AG04450 (cell line): ENCODE measurements at places on chromosomes 2 and 18. TPM values are rescaled to one million over a fixed set of nuclear protein-coding genes. Genes with fewer than 3 reads are reported as not detected.

DNA sequence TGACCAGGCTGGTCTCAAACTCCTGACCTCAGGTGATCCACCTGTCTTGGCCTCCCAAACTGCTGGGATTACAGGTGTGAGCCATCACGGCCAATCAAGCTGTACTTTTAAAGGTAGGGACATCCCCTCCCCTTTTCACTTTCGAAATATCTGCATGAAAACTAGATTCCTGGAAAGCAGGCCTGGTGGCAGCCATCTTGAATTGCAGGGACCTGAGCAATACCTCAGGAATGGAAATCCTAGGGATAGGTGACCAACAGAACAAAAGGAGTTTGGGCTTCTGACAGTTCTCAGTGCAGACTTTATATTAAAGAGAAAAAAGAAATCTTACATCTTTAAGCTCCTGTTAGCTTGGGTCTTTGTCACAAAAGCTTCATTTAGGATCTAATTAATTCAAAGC is 62.6 kb downstream of the KLF7 start:
- no peak for DNase-seq

- no peak for DNase-seq
Measured at GRCh38 chr18:9362869-9363268, 28.3 kb downstream of the TWSG1 start.

SPATA3 gene
- not detected in 2 replicates for polyA plus RNA-seq

DSG4 gene
- not detected in 2 replicates for polyA plus RNA-seq

FSIP2 gene
- polyA plus RNA-seq = 0.27 and 0.48 TPM in 2 replicates

GRCh38 chr2:61733563-61733962 is 120.3 kb downstream of the FAM161A start:
- DNase-seq = no peak

DNA sequence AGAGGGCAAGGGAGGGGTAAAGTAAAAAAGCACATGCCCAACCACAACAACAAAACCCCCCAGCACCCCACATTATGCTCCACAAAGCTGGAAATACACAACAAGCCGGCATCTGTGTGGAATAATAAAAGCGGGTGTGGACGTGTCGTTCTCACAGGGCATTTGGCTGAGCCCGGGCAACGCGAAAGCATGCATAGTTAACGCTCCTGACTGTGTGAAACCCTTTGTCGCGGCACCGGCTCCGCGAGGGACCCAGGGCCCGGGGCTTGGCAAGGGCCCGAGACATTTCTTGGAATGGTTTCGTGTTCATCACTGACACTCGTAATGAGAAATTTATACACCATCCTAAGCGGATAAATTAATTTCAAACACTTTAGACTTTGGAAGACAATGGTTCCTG is 165.6 kb downstream of the INHBB start:
- no peak for DNase-seq

- no peak for DNase-seq
Measured at GRCh38 chr18:6775237-6775636, 45.7 kb downstream of the ARHGAP28 start.

- no peak for DNase-seq
Measured at GRCh38 chr2:128310094-128310716, 8.5 kb downstream of the HS6ST1 start.

FBXO36 gene
- polyA plus RNA-seq = 1.8 and 2.0 TPM in 2 replicates

DNA sequence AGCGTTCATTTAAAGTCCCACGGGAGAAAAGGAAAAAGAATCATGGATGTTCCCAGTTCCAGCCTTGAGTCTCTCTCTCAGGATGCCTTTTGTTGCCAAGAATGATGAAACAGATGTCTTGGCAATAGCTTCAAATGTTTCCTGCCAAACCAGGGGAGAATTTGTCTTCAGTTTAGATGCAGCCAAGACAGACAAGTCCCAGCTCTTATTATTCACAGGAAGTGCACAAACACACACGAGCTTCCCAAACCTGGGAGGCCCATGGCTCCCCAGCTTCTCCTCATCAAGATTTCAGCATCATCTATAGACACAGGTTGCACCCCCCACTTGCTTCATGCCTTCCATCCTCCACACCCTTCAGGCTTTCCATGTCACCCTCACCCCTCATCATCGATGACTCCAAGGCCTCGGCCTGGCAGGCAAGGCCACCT is 45.9 kb downstream of the HS1BP3 start:
- peak; percentile 60 for DNase-seq

DNA sequence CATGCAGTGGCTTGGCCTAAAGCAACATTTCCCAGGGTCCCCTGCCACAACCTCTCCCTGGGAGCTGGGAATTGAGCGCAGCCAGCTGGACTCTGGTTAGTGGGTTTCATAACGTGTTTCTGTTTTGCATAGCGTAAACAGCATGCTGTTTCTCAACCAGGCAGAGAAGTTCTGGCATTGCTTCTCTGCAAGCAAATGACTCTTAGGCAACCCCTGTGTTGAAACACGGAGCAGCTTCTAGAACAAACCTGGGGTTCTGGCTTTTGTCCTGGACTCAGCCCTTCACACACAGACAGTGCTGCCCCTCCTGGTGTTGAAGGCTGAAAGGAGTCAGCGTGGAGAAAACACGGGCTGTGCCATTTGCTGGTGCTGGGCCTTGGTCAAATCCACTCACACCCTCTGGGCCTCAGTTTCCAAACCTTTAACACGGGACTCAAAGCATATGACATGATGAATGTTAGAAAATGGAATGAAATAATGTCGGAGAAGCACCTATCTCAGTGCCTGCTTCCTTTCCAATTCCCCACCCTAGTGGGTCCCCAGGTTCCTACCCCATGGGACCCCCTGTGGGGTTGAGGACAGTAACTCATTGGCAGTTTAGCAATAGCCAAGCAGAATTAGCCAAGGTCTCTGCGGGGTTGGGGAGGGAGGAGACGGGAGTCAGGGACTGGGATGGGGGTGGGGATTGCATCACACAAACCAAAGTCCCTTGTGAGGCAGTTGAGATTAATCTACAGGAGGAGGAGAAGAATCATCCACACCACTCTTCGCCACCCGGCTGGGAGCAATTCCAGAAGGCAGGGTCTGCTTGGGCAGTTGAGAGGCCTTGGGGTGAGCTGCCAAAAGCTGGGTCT is 30.2 kb upstream of the IL1R2 start:
- DNase-seq = peak; percentile 95

DNA sequence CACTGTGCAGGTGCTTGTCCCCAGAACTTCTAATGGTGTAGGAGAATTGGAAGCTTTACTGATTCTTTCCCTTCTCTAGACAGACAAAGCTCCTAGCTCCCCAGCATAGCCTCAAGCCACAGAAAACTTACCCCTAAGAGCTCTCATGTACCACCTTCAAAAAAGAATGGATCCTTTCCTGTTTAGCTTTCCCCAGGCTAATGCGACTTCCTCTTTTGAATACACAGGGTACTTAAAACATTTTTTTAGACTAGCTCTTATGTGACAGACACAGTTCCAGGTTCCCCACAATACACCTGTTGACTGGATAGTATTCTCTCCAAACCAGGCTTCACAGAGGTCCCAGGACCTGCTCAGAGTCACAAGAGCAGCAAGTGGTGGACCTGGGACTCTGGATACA is 8.3 kb downstream of the CTAGE1 start:
- DNase-seq = no peak

DNA sequence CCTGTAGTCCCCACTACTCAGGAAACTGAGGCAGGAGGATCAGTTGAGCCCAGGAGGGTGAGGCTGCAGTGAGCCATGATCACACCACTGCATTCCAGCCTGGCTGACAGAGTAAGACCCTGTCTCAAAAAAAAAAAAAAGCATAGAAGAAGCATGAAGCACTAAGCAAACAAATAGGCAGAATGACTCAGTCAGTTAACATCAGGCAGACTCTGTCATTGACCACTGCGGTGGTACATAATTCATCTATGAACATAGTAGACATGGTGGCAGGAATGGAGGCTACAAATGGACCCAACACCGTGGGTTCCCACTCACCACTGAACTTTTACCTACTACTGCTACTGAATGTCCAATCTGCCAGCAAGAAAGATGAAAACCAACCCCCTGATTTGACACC is 7.6 kb upstream of the ASXL2 start:
- DNase-seq = peak; percentile 72

DNA sequence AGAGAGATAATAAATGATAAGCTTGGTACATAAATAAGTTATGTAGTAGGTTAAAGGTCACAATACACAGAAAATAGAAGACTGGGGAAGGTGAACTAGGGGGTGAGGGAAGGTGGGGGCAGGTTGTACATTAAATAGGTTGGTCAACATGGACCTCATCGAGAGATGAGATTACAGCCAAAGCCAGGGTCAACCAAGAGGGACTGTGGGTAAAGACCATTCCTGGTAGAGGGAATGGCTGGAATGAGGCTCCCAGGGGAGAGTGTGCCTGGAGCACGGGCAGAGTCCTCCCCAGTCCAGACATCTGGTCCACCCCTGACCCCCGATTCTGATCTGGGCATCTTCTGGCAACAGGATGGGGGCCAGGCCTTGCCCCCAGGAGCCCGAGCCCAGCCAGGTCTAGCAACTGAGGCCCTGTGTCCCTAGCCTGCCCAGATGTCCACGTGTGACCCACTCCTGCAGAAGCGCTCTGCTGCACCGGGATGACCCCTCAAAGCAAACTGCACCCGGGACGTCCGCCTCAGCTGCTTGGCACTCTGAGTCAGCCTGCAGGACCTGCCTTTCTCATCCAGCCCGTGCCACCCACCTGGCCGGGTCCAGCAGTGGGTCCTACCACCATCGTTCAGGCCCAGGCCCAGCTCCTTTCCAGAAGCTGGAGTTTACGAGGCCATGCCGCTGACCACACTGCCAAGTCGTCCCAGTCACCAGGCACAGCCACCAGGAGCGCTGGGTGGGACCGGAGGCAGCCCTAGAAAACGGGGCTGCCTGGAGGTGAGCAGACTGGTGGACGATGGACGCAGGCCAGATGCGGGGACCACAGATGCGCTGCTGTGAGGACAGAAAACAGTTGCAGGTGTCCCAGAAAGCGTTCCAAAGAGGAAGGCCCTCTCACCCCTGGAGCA is 56.2 kb upstream of the ID2 start:
- DNase-seq = no peak

- DNase-seq = no peak
Measured at GRCh38 chr2:64485961-64486360, 32.0 kb downstream of the LGALSL start.

DNA sequence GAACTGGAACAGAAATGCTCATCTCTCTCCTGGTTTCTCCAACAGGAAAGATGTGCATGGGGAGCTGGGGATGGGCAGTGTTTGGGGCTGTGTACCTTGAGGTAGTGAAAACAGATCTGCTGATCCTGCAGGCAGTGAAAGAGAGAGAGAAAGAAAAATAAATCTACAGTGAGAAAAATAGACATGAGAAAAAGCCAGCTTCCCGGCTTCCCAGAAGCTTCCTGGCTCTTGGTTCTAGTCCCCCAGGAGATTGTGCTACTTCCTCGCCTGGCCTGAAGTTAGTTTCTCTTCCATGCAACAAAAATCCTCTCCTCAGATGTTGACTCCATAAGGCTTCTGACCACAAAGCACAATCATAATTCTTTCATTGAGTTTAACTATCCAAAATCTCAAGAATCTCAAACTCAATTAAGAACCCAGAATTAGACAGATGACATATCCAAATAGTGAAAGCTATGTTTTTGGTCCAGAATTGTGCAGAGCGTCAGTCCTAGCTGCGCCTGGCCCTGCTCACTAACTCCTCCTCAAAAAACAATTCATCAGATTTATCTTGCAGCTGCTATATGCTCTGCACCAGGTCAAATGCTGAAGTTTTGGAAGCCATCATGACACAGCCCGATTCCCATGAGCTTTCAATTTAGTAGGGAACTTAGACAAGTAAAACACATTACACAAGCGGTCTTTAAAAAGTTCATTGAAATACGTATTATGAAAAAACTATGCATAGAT is 20.1 kb upstream of the NAB1 start:
- no peak for DNase-seq

SLC38A11 gene
- 0.16 and 0.52 TPM in 2 replicates for polyA plus RNA-seq

- no peak for DNase-seq
Measured at GRCh38 chr2:8915941-8916340, 78.5 kb upstream of the KIDINS220 start.

DNA sequence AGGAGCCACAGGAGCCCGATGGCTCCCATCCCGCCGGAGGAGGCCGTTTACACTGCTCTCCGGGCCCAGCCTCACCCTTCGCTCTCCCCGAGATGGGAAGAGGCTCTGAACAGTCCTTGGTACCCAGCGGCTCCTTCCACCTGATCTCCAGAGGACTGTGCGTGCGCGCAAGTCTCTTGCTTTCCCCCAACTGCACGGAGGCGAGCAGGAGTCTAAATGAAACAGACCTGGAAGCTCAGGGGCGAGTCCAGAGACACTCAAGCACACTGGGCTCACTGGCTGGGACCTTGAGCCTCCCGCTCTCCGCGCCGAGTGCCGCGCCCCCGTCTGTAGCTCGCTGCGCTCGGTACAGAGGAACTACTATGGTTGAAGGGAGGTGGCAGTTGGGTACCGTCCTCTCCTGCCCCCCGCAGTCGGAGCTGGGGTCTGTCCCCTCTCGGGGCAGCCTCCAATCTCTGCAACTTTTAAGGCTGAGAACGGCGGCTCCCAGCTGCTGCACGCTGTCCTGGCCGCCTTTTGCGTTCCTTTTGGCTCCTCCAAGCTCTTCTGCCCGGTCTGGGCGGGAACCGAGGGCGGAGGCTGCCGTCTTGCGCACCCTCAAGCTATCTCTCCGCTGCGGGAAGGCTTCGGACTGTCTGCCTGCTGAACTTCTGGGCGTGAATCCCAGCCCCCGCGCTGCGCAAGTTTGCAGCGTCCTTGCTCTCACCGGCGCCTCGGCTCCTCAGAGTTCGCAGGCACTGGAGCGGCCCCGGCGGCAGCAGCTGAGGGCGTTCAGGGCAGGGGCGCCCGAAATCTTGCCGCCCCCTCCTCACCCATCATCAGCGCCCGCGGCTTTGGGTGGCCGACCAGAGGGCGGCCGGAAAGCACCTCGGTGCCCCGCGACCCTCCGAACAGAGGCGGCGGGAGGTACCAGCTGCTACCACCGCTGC is 491 bp downstream of the ALK start:
- DNase-seq = no peak

GRCh38 chr18:69935319-69936190 is 12.1 kb downstream of the CD226 start:
- no peak for DNase-seq

DNA sequence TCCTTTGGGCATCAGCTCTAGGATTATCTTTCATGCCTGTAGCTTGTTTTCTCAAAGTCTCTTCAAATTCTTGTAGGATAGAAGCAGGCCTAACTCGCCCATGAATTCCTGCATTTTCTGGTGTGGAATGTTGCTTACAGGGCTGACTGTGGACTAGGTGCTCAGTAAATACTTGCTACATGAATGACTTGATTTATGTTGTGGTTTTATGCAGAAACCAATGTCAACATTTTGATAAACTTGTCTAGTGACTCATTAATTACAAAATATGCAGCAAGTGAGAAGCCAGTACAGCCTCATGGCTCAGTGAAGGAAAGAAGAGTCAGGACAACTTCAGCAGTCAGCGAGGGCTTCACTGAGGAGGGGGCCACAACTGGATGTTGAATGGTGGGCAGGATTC is 110.6 kb upstream of the SIX2 start:
- DNase-seq = peak; percentile 54

GRCh38 chr2:73700661-73701447 is 36.3 kb downstream of the TPRKB start:
- DNase-seq = no peak

DNA sequence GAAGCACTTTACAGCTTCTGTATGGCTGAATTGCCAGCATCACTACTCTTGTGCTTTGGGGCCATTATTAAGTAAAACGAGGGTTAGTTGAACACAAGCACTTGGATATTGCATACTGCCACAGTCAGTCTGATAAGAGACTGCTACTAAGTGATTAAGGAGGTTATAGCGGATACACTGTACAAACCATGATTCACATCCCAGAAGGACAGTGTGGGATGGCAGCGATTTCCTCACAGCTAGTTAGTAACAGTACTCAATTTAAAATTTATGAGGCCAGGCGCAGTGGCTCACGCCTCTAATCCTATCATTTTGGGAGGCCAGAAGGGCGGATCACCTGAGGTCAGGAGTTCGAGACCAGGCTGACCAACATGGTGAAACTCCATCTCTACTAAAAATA is 2.6 kb upstream of the BMPR2 start:
- DNase-seq = no peak

LRRTM4 gene
- not detected in 2 replicates for polyA plus RNA-seq

DUSP2 gene
- polyA plus RNA-seq = 0.94 and 1.0 TPM in 2 replicates
